Glutamatergic neuron (in vitro differentiated cells): ENCODE measurements at places on chromosomes 5 and 9. TPM values are rescaled to one million over a fixed set of nuclear protein-coding genes. Genes with fewer than 3 reads are reported as not detected.

GRCh38 chr9:37382161-37382981 lies 40.1 kb upstream of the GRHPR start:
- DNase-seq: no peak

DNA sequence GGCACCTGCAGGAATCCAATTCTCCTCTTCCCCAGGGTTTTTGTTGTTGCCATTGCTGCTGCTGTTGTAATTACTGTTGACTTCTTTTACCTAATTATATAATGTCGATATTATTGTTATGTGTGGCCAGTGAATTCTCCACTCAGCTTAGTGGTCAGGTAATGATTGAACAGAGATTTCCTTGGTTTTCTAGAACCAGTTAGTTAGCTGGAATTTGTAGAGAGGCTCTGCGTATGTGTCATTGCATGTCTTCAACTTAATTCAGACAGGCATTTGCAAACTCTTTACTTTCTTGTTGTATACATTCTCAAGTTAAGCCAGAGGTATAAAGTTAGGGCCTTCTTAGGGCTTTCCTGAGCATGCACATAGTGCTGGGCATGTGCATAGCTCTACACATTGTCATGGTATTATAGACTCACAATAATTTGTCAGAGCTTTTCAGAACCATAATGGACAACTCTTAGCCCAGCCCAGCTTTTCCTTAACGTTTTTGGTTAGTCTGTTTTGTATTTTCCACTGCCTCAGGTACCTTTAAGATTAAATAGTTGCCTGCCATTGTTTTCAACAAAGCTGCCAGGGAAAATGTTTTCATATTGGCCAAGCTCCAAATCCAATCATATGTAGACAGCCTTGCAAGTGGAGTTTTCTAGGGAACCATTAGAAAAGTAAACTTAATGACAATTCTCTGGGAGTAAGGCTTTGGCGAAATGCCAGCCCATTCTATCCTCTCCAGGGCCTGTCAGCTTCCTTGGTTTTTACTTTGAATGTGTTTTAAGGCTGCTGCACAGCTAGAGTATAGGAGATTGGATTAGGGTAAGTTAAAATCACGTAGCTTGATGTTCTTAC lies 68.1 kb downstream of the UBE2R2 start:
- no peak for DNase-seq

ABCA2 gene
- 70.7 TPM for total RNA-seq

GNPDA1 gene
- total RNA-seq: 20.2 TPM

- no peak for DNase-seq
Measured at GRCh38 chr5:81336556-81336955, 35.2 kb downstream of the ZCCHC9 start.

DNA sequence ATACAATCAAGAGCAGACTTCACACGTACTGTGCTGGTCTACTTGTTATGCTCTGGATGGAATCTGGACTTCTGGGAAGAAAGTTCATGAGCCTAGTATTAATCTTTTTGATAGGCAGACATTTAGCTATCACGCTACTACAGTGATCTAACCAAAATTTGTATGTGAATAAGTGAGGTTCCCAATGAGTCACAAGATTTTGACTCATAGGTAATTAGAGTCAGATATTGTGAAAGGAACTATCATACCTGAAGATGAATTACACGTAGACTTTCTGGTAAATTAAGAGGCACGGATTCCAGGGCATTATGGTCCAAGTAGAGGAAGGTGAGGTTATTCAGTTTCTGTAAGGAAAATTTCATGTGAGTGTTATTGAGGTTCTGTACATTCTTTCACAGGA lies 18.4 kb downstream of the OGN start:
- no peak for DNase-seq

DNA sequence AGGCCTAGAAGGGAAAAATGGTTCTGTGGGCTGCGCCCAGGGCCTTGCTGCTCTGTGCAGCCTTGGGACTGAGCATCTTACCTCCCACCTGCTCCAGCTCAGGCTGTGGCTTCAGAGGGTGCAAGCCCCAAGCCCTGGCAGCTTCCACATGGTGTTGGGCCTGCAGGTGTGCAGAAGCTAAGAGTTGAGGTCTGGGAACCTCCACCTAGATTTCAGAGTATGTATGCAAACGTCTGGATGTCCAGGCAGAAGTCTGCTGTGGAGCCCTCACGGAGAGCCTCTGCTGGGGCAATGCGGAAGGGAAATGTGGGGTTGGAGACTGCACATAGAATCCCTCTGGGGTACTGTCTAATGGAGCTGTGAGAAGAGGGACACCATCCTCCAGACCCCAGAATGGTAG lies 36.0 kb downstream of the FBXL7 start:
- no peak for DNase-seq

PCDHA13 gene
- 10.2 TPM for total RNA-seq

- DNase-seq: no peak
Measured at GRCh38 chr9:130354806-130355205, 89.2 kb downstream of the HMCN2 start.

- no peak for DNase-seq
Measured at GRCh38 chr9:93576258-93577077, at the start of gene PHF2. TSS of gene PHF2 (plus strand) at chr9:93576584. CDS start at chr9:93576774, 190 bp downstream.

DNA sequence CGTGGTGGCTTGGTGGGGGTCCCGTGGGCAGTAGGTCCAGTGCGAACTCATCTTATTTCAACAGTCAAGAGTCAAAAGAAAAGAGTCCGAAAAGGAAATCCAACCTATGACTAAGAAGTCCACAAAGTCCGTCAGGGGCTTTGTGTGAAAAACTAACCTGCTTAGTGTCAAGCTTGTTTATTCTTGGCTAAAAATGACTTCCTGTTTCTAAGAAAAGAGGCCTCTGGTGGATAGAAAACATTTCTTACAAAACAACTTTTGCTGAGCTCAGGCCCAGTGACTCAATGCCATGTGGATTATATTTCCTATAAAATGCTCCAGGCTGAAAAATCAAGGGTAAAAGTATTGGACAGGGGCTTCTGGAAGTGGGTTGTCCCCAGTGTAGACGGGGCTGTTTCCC lies 105.9 kb downstream of the GADD45G start:
- no peak for DNase-seq

GRCh38 chr9:107674721-107675277 lies 185.2 kb upstream of the KLF4 start:
- DNase-seq: no peak

PHYHD1 gene
- 4.4 TPM for total RNA-seq

DNA sequence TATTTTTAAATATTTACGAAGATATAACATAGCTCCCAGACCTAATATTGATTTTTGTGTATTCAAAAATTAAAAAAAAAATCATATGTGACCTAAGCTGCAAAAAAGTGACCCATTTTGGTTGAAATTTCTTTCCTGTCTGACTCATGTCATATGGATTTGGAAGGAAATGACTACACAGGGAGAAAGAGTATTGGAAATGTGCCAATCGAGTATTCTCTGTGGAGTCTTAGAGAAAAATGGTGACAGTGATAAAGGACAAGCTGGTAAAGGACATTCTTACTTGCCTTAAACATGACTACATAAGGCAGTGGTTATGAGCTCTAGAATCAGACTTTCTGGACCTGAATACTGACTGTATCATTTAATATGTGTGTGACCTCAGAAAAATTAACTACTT lies 262.9 kb upstream of the PTPRD start:
- DNase-seq: no peak

TYRP1 gene
- total RNA-seq: not detected

HAPLN1 gene
- total RNA-seq: 2.9 TPM

GRCh38 chr5:14306329-14306815 lies 163.2 kb downstream of the TRIO start:
- no peak for DNase-seq

- peak; percentile 66 for DNase-seq
Measured at GRCh38 chr5:58582019-58582802, 664 bp upstream of the RAB3C start.

DNA sequence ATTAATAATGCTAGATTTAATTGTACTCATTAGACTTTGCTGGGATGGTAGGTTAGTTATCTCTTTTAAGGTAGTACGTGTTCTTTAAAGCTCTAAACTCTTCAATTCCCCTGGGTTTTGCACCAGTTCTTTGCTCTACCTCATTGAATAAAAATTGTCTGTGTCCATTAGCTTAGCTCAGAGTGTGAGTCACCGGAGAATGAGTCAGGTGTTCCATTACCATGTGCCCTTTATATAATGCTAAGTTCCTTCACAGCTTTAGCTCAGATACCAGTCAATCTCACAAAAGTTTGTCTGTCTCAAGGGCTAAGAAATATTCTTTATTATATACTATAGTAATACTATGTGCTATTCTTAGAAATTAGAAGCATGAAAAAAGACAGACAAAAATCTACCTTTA lies 339.4 kb downstream of the PRELID2 start:
- DNase-seq: no peak

DNA sequence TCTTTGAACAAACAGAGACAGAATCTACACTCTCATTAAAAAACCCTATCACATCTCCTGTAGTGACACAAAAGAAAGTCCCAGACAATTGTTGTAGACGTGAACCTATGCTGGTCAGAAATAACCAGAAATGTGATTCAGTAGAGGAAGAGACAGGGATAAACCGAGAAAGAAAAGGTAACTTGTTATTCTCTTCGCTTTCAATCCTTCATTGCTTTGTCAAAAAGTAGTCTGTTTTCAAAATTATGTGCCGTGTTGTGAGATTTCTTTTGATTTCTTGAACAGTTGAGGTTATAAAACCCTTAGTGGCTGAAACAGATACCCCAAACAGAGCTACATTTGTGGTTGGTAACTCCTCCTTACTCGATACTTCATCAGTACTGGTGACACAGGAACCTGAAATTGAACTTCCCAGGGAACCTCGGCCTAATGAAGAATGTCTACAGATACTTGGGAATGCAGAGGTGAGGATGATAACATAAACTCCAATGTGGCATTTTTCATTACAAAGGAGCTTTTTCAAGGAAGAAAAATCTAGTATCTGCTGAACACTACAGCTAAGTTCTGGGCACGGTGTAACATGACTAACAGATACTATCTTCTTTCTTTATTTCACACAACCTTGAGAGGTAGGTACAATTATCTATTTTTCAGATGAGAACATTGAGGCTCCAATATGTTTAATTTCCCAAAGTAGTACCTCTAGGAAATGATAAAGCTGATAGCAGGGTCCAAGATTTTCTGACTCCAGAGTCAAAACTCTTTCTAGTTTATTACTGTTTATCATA lies 14.3 kb downstream of the HMGCR start:
- no peak for DNase-seq

GRCh38 chr5:117072439-117072838 lies 497.8 kb upstream of the SEMA6A start:
- no peak for DNase-seq

- no peak for DNase-seq
Measured at GRCh38 chr5:38455796-38456330, 100.6 kb downstream of the LIFR start.

DNA sequence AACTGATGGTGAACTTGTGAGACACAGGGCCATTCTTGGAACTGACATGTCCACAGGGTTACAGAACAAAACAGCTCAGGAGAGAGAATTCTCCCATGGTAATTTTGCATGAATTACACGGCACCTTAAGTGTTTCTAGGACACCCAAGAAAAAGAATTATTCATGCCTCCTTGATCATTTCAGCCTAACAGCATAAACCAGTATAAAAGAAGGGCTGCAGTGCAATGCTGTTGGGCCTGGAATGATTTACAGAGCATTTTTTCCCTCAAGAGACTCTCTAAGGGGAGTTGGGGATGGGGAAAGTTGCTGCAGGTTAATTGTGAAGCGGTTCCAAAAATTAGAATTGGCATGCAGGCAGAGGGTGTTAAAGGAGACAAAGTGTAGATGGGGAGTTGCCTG lies 136.4 kb upstream of the FBXL7 start:
- DNase-seq: no peak

- DNase-seq: no peak
Measured at GRCh38 chr5:135392256-135392655, 6.8 kb downstream of the MACROH2A1 start.

JAKMIP2 gene
- 88.2 TPM for total RNA-seq

- DNase-seq: no peak
Measured at GRCh38 chr9:74960561-74960960, 7.8 kb upstream of the C9orf40 start.

DNA sequence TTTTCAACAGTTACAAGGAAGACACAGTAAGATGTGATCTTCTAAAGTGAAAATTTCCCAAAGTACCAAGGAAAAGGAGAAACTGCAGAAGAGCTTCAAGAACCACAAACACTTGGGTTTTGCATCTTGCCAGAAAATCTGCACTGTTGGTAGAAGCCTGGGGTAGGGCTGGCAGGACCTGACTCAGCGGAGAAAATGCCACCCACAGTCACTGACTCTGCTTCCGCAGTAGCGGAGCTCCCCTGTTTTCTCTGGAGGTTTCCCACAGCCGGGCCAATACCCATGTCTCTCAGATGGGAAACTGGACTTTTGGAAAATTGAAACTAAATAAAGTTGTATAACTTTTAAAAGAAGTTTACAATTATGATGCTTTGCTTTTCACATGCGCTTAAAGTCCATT lies 104.2 kb downstream of the MEF2C start:
- DNase-seq: no peak

GRCh38 chr5:74946471-74946870 lies 80.3 kb upstream of the FAM169A start:
- no peak for DNase-seq

- DNase-seq: no peak
Measured at GRCh38 chr5:25850581-25850980, 1187.8 kb downstream of the CDH9 start.

DNA sequence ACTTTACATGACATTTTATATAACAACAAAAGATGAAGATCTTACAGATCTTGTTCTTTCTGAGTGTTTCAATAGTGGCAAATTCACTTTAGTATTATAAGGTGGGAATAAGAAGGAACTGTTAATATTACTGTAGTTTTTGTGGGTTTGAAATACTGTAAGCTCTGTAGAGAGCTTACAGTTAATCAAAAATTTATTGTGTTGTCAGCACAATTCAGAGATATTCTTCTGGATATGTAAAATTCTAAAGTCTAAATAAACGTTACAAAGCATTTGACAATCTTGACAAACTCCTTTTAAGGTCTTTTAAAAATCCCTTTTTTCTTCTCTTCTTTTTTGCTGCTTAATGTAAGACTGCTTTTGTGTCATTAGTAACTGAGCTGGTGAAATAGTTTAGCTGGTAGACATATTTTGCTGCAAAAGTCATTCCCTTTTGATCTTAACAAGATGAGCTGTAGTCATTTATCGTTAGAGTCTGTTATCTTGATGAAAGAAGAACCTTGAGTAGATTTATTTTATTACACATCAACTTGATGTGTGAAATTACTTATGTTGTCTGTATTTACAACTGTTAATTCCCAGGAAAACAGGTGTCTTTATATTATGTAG lies 186.0 kb downstream of the WDR70 start:
- no peak for DNase-seq

WNT8A gene
- not detected for total RNA-seq

GRCh38 chr5:132905938-132906337 lies 32.5 kb downstream of the LEAP2 start:
- no peak for DNase-seq
